Progenitor cell of endocrine pancreas (in vitro differentiated cells): ENCODE measurements at places on chromosomes 1 and 21. TPM values are rescaled to one million over a fixed set of nuclear protein-coding genes. Genes with fewer than 3 reads are reported as not detected.

MINDY1 gene
- total RNA-seq = 28.3 and 32.5 TPM in 2 replicates

PRRX1 gene
- total RNA-seq = 1.5 TPM in 2 replicates

- peaks cover 23% of the 10 kb centered on the region for H3K4me1 ChIP-seq
- H3K36me3 ChIP-seq = no peaks in the 10 kb centered on the region
- DNase-seq = no peak
- peak overlapping the region; percentile 21 for H3K27ac ChIP-seq
- H3K4me3 ChIP-seq = no peak overlapping the region
These were observed 186.5 kb downstream of the DSCAM start for GRCh38 chr21:40660461-40660860.

DNA sequence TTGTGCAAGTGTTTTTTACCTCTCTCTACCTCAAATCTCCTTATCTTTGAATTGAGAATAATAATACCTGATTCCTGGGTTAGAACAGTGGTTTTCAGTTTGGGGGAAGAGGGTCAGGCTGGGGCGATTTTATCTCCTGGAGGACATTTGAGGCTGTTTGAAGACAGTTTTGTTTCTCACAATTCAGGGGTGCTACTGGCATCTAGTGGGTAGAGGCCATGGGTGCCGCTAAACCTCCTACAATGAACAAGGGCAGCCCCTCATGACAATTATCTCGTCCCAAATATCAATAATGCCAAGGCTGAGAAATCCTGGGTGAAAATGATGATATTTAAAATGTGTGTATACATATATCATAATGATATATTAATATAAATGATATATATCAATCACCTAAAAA lies 139.1 kb upstream of the USH2A start:
- H3K27ac ChIP-seq = no peak overlapping the region
- DNase-seq = no peak
- H3K27me3 ChIP-seq = no peaks in the 10 kb centered on the region

DNA sequence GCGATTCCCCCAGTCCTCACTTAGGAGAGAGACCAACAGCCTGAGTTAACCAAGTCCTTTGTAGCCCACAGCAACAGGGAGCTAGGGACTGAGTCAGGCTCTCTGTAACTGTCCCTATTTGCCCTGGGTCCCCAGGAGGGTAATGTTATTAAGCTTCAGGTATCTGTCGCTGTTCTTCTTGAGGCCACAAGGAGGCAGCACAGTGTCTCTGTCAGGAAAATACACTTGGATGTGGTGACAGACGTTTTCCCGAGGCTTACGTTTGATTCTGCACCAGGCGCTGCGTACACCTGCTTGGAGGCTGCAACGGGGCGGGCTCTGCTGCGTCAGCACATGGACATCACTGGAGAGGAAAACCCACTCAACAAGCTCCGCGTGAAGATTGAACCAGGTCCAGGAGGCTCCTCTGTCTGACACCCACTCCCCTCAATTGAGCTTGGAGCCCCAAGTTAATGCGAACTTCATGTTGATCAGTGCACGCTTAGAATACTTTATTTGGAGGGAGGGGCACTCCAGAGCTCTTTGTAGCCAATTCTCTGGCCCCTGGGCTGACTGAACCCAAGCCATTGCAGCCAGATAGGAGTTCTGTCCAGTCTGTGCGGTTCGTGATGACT lies 10.7 kb upstream of the ELF3 start:
- no peak overlapping the region for H3K27ac ChIP-seq
- H3K4me3 ChIP-seq = no peak overlapping the region
- peak; percentile 12 for DNase-seq
- peaks cover 48% of the 10 kb centered on the region for H3K36me3 ChIP-seq
- no peaks in the 10 kb centered on the region for H3K4me1 ChIP-seq

DNA sequence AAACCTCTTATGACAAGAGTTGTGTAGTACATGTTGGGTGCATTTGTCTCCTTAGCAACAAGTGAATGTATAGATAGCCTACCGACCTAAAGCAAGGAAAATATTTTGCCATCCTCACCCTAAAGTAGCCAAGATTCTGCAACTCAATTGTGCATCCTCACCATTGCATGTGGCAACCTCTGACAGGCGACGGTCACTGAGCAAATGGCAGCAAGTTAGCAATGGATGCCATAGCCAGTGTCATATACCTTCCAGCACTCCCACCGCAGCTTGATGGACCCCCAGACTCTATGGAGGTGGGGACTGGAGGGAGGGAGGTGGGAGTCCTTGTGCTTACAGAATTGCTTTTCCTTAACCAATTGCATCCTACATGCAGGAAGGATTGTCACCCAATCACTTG lies 17.0 kb downstream of the PROX1 start:
- H3K4me3 ChIP-seq = no peak overlapping the region
- H3K27ac ChIP-seq = no peak overlapping the region
- H3K36me3 ChIP-seq = peaks cover 5% of the 10 kb centered on the region
- no peak for DNase-seq
